EL (cell line): ENCODE measurements at places on chromosomes 3 and 15.

DNA sequence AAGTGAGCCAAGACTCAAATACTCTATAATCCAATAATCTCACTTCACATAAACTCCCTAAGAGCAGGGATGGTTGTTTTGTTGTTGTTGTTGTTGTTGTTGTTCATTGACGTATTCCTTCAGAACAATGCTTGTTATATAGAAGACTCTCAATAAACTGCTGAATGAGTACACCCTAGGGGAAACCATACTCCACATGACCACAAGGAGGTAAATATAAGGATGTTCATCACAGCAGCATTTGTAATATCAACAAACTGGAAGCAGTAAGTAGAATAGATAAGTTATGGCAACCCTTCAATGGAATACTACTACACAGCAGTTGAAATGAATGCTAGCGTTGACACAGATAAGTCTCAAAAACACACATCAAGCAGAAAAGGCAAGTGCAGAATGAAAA is 62.4 kb upstream of the STIMATE start:
- no peak for DNase-seq

DNA sequence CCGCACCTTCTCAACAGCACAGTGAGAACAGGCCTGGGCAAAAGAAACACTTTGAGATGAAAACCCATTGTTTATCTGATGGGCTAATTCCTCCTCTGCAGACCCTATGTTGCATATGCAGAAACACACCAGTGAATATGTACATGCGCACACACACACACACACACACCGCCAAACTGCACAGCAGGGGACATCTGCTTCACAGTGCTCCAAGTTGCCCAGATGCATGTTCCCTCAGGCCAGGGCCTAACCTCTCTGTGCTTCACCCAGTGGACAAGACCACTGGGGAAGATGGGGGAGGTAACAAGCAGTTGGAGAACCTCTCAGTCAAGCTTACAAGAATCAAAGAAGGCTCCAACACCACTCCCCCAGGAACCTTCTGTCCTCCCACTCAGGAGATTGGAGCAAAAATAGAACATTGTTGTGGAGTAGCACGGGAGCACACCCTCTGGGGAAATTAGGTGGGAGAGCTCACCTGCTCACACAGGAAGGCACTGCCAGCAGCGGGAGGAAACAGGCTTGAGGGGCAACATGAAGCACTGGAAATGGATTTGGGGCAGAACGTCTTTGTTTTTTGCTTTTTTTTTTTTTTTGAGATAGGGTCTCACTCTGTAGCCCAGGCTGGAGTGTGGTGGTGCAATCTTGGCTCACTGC is 13.0 kb downstream of the HCN4 start:
- DNase-seq: no peak

DNA sequence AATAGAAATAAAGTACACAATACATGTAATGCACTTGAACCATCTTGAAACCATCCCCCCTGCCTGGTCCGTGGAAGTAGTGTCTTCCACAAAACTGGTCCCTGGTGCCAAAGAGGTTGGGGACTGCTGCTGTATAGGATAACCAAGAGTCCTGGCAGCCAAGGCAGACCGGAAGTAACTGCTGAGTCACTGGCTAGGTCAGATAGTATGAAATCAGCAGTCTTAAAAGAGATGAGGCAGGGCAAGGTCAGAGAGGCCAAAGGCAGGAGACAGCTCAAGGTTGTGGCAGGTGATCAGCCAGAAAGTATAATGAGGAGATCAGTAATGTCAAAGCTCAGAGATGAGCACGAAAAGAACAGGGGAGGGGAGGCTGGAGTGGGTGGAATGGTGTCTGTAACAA is 60.2 kb downstream of the MAP3K13 start:
- peak; percentile 58 for DNase-seq

- DNase-seq: no peak
These were observed 32.4 kb upstream of the SETMAR start for GRCh38 chr3:4270720-4271119.

DNA sequence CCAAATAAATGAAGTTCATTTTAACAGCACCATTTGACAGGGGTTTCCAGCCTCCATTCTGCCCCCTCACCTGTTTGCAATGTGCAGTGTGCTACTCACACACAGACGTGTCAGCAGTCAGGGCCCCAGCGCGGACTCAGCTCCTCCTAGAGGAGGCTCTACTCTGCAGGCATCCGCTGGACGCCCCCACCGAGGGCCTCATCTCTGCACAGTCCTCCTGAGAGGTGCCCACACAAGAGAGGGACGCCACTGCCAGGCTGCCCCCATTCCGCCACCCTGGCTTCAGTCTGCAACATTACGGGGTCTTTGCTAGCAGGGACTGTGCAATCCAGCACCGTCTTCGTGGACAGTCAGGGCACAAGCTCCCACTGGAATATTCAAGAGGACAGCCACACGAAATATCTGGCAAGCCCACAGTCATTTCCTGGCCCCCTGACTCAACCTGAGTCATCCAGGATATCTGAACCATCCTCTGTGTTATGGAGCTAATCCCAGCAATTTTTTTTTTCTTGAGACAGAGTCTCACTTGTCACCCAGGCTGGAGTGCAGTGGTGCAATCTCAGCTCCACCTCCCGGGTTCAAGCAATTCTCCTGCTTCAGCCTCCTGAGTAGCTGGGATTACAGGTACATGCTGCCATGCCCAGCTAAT is 255.0 kb downstream of the OCA2 start:
- no peak for DNase-seq

DNA sequence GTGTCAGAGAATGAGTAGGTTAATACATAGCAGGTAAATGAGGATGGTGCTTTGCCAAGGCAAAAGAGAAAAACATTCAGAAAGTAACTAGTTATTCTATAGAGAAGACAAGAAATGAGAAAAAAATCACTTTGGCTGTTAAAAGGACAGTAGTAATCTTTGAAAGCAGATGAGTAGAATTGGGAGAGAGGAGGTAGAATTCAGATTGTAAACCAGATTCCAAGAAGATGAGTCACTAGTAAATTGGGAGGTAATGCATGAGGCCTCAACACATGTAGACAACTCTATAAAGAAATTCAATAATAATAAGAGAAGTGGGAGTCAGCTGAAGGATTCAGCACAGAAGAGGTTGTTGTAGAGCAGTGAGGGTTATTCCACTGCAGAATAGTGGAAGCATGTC is 81.4 kb downstream of the MBNL1 start:
- peak; percentile 73 for DNase-seq

- DNase-seq: peak; percentile 82
These were observed 52.2 kb upstream of the HEG1 start for GRCh38 chr3:125107861-125108567.

DNA sequence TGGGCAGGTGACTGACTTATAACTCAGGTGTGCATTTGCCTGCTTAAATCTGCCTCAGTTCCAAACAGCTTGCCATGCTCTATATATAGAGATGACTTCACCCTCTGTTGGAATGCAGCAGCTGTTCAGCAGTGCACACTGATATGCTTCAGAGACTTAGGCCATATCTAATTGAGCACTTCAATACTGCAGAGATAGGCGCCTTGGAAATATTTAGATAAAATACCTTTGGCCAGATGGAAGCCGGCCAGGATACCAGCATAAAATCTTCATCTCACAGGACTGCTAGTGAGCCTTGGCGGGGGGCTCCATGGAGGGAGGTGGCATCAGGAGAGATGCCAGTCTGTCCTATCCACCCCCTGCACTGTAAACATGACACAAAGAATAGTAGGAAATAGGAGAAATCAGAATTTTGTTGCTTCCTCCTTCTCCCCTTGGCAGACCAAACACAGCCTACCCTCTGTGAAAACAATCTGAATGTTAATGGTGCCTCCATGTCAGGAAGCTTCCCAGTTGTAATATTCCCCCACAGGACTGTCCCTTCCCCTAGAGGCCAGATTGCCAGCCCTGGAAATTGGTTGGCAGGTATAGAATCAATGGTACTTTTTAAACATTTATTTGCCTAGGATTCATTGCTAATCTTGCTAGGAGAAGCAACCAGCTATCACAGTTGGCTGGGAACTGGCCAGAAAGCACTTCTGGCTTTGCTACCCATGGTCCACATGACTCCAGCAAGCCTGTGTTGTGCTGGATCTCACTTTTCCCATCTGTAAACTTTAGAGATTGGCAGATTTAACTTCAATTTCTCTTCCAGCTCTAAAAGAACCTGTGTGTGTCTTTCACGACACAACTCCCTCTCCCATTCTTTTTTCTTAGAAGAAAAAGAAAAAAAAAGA is 215.5 kb upstream of the KCNMB2 start:
- peak; percentile 55 for DNase-seq

DNA sequence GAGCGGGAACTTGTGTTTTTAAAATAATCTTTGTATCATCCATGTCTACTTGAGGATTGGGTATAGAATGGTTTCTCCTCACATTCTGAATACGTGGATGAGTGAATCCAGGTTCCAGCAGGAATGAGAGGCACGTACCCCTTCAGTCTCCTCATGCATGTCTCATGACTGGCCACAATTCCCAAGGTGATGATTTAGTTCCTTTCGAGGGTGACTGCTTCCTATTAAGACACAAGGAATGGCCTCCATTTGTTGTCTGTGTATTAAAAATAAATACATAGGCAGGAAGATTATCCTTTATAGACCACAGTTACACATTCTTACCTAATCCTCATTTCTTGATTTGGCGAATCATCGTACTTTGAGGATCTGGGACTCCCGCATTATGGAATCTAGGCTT is 217.0 kb upstream of the LRIG1 start:
- DNase-seq: no peak

DNA sequence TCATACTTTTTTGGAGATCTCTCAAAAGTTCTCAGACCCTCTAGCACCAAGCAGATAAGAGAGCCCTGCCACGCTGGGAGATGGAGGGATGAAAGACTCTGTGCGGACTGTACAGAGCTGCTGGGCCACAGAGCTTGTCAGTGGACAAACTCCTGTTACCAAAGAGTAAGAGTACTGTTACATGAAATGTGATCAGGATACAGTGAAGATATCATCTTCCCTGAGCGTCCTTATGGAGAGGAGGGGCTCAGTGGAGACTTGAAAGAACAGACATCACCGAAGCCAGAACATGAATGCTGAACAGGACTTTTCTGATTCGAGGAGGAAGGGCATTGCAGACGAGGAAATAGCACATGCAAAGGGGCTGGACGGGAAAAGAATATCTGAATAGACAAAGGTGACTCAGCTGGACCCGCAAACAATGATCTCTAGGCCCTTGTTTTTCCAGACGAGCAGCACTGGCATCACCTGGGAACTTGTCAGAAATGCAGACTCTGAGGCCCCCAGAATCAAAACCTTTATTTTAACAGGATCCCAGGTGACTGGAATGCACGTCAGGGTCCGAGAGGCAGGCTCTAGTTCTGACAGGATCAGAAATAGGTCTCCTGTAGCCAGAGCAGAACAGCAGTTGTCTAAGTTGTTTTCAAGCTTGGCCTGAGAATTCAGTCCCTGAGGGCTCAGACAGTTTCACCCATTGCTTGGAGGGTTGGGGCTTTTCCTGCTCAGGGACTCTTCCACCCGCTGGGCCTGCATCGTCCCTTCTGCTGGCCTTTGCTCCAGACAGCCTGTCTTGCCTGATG is 277.9 kb downstream of the RPLP1 start:
- no peak for DNase-seq

DNA sequence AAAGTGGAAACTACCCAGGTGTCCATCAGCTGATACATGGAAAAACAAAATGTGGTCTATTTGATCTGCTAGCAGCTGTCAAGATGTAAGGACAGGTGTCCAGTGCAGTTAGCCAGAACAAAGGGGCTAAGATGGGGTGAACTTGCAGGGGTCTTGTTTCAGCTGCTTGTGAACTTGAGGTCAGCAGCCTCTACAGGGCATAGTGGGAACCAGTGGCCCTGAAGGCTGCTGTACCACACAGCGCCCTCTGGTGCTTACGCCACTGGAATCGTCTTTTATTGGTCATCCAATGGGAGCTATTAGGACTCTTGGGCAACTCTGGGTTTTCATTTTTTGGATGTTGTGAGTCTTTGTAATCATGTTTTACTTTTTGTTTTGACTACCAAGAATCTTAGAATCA is 62.2 kb upstream of the CTSH start:
- DNase-seq: no peak

GRCh38 chr3:77160931-77161497 is 121.1 kb downstream of the ROBO2 start:
- DNase-seq: no peak

GRCh38 chr3:160474416-160474838 is 24.8 kb upstream of the TRIM59 start:
- no peak for DNase-seq

DNA sequence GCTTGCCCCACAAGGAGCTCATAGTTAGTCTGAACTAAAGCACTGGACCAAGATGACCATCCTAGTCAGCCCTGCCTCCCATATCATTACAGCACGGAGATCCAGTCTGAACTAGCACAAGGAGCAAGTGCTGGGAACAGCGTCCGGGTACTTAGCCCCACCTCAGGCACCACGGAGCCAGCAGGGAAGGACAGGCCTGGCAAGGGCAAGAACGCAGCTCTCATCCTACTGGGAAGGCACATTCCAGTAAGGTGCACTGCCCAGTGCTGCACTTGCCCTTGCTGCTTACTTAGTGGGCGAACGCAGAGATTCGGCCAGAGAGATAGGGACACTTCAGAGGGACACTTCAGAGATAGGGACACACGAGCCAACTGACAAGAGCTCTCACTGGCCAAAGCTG is 27.6 kb downstream of the SEC61A1 start:
- no peak for DNase-seq

DNA sequence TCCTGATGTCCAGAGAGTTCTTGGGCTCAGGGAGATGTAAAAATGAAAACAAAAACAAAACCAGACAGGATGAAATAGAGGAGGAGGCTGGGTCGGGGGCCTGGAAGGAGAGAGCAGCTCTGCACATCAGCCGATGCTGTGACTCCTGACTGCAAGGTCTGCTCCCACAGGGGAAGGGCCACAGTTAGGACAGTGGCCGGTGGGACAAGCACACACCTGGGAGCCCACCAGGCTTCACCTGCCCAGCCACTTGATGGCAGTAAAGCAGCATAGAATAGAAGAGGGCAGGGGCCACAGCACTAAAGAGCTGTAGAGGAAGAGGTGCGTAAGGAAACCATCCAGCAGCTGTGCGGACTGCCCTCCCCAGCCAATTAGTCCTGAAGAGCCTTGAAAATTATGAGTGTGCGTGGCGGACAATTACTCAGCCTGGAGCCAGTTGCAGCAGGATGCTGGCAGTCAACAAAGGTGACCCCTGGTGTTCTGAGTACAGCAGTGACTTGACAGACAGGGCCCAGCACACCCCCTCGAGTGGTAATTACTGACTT is 29.8 kb downstream of the ALS2CL start:
- DNase-seq: no peak

- no peak for DNase-seq
These were observed 2.5 kb upstream of the RPP25 start for GRCh38 chr15:74958908-74959585.

DNA sequence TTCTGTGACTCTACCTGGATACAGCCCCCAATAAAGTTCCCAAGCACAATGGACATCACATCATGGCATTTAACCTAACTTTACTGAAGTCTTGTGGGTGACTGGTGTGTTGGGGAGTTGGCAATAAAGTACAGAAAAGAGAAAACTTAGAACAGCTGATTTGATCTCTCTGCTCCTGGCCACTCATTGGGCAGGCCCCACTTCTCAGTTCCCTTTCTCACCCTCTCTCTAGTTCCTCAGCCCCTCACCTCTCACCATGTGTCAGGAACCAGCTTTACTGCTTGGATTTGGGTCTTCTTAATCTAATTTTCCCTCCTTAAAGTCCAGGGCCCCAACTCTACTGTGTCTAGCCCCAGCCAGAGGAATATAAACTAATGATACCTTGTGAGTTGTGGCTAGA is 713 bp upstream of the MUC13 start:
- no peak for DNase-seq

- no peak for DNase-seq
These were observed 27.5 kb downstream of the CCDC12 start for GRCh38 chr3:46948830-46949671.

- no peak for DNase-seq
These were observed 100.8 kb downstream of the CPN2 start for GRCh38 chr3:194250098-194251002.
